ENCODE measurements at places on chromosomes 1 and 21.

- no peak for DNase-seq
These were observed 24.8 kb upstream of the EYA3 start for GRCh38 chr1:28113242-28113572.

DNA sequence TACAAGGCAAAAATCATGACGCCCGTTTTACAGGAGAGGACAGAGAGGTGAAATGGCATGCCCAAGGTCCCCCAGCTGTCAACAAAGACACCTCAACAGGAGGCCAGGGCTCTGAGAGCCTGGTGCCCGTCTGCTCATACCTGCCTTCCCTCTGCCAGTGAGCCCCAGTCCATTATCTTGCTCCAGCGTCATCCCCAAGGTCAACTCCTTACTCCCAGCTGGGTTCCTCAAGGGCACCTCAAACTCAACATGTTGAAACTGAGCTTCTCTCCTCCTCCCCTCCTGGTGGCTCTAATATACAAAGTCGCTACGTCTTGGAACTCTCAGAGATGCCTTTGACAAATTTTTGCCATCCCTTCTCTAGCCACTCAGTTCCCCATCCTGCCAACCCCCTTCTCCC lies 3.2 kb downstream of the PBXIP1 start:
- no peak for DNase-seq

DNA sequence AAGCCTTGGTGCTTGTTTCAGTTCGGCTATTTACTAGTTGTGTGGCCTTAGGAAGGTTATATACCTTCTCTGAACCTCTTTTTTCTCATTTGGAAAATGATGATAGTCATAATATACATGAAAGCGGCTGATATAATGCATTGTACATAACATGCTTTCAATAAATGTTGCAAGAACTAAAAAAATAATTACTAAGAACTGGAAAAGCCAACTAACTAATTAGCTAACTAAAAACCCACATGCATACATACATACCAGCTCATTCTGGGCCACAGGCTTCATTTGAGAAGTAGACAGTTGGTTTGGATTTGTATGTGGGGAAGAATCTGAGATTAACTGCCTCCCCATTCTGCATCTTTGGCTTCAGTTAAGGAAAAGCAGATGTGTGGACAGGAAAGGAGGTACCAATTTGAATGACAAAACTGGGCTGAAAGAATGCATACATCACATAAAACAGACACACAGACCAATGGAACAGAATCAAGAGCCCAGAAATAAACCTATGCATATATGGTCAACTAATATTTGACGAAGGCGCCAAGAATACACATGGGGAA lies 217.9 kb downstream of the TM2D1 start:
- DNase-seq, result no peak

DNA sequence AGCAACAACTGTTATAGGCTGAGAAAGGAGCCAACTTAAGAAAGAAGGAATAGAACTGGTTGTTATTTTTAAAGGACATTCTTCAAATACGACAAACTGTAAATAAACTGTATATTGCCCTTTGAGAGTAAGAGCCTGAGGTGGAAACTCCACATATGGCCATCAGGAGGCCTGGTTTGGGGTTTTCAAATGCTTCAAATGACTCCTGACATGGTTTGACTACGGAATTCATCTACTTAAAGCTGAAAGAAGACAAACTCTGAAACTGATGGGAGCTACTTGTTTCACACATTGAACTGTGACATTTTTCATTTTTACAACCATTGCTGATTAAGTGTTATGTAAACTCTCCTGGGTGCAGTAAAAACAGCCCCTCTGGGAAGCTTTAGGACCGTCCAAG lies 59.8 kb downstream of the NGF start:
- no peak for DNase-seq

- no peak for DNase-seq
These were observed 60.6 kb downstream of the UBIAD1 start for GRCh38 chr1:11333631-11334030.

- peak; percentile 49 for DNase-seq
These were observed 147.0 kb downstream of the GABPA start for GRCh38 chr21:25881524-25882376.

DNA sequence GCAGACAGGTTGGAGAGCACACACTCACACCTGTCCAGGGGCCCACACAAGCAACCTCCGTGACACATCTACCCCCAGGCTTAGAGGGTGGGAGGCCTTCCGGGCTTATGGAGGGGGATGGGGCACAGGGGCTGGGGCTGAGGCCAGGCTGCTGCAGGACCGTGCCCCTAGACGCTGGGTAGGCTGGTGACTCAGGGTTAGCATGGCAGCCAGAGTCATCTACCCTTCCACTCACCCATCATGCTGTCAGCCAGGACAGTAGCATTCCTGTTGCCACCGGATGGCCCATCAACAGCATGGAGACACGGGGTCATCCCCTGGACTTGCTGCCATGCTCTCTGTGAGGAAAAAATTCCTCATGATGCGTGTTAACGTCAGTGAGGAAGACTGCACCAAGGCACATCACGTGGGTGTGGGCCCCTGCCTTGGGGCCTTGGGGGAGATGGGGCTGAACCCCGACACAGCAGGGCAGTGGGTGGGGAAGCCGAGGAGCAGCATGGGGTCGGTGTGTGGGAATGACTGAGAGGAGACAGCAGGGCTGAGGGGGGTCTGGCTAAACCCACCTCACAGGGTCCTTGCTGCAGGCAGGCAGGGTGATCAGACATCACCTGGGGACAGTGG lies 52.8 kb downstream of the WNT9A start:
- no peak for DNase-seq

DNA sequence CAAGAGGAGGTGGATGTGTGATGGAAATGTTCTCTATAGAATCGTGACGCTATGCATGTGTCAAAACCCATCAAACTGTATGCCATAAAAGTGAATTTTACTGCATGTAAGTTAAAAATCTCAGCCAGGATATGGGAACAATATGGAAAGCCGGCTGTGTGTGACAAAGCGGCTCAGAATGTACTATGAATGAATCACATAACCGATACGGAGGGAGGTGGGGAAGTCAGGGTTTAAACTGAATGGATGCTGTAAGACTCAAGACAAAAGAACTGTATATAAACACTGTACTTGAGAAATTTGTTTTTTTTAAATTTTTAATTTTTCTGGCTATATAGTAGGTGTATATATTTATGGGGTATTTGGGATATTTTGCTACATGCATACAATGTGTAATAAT lies 111.6 kb upstream of the PDE4B start:
- no peak for DNase-seq

GRCh38 chr1:75554870-75555269 lies 56.0 kb downstream of the SLC44A5 start:
- DNase-seq, result no peak

DNA sequence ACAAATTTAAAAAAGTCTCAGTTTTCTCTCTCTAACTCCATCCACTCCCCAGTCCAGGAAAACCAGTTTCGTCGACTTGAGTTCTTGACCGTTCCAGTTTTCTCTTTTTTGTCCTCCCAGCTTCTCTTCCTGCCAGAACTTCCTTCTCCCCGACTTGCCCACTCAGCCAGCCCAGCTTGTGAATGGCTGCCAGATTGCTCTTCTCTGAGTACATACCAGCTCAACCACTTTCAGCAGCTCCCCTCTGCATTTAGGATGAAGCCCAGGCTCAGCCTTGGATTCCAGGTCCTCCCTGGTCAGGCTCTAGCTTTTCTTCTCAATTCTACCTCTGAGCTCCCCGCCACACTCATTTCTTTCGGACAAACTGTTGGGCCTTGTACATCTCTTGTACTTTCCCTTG lies 1.4 kb downstream of the DIO1 start:
- DNase-seq, result no peak

DNA sequence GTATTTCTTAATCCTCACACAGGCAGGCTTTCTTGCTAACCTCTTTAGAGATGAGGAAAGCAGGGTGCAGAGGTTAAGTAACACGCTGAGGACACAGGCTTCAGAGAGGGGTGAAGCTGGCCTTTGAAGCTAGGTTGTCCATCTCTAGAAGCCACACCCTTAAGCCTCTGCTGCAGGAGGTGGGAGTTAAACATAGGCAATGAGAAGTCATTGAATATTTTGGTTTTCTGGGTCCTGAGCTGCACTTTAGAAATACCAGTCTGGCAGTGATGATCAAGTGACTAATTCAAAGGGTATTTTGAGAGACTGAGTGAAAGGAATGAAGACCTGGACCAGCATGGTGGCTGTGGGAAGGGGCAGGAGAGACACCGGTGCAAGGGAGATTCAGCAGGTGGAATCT lies 9.9 kb downstream of the KCNJ15 start:
- no peak for DNase-seq

- no peak for DNase-seq
These were observed 26.5 kb downstream of the LRRN2 start for GRCh38 chr1:204659056-204659455.

- DNase-seq, result no peak
These were observed 1.0 kb upstream of the AK4 start for GRCh38 chr1:65146908-65147423.

DNA sequence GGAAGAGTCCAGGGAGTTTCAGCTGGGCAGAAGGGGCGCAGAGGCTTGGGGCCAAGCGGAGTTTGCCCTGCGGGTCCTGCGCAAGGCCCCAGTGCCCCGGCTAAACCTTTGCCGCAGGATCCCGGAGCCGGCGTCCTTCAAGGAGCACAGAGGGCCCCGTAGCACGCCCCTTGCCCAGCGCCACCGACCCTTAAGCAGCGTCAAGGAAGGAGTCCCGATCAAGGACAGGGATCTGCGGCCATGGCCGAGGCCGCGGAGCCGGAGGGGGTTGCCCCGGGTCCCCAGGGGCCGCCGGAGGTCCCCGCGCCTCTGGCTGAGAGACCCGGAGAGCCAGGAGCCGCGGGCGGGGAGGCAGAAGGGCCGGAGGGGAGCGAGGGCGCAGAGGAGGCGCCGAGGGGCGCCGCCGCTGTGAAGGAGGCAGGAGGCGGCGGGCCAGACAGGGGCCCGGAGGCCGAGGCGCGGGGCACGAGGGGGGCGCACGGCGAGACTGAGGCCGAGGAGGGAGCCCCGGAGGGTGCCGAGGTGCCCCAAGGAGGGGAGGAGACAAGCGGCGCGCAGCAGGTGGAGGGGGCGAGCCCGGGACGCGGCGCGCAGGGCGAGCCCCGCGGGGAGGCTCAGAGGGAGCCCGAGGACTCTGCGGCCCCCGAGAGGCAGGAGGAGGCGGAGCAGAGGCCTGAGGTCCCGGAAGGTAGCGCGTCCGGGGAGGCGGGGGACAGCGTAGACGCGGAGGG lies 520 bp downstream of the CLIC6 start:
- no peak for DNase-seq

- DNase-seq, result peak; percentile 19
These were observed 24.8 kb downstream of the ST6GALNAC5 start for GRCh38 chr1:76891931-76892622.

Data from Kasumi-1 (cell line).